GM20000 (cell line): ENCODE measurements at places on chromosomes 4 and X.

GRCh38 chr4:146095860-146096259 is 79.7 kb upstream of the LSM6 start:
- DNase-seq, result no peak

DNA sequence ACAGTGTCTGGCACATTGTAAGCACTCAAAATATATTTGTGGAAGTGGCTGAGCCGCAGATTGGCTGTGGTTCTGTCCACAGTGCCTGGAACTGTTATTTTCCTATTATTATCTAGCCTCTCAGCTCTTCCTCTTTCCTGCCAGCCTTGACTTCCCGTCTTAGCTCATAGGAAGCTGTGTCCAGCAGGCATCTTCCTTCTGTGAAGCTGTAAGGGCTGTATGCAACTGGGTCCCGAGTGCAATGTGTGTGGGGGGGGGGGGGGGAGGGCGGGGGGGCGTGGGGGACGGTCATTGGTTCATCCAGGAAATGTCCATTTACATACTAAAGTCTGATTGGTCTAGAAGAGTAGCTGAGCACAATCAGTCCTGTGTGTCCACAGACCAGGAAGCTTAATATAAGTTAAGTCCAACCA is 210.7 kb downstream of the PDGFRA start:
- no peak for DNase-seq

GRCh38 chr4:182729516-182729915 is 187.7 kb downstream of the DCTD start:
- DNase-seq, result no peak

- DNase-seq, result no peak
Measured at GRCh38 chrX:3136161-3136961, 95.1 kb downstream of the ARSF start.

- no peak for DNase-seq
Measured at GRCh38 chr4:86878640-86879039, 13.6 kb downstream of the C4orf36 start.

DNA sequence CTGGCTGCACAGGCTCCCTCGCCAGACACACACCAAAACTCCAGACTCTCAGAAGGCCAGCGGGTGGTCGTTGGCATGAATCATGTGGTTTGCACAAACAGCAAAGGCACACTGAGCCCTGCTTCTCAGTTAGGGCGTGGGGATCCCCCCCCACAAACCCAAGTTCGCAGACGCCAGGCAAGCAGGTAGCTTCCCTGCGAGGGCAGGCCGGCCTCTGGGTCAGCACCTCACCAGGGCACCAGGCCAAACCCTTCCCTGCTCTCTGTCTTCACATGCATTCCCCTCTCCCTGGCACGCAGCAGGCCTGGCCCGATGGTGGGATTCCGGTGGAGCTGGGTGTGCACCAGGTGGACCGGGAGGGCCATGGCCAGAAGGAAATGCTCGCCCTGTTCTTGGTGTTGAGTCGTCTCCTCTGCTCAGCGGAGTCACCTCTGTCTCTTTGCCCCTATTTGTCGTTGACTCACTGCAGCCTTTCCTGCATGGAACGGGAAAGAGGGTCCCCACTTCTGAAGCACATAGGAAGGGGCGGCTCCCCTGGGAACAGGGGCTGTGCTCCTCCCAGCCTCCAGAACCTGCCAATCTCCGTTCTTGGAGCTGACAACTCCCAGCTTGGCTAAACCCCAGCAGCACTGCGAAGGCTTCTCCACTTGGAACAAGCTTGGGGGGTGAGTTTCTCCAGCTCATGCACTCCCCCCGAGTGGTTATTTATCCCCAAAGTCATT is 51.4 kb downstream of the SORCS2 start:
- no peak for DNase-seq

DNA sequence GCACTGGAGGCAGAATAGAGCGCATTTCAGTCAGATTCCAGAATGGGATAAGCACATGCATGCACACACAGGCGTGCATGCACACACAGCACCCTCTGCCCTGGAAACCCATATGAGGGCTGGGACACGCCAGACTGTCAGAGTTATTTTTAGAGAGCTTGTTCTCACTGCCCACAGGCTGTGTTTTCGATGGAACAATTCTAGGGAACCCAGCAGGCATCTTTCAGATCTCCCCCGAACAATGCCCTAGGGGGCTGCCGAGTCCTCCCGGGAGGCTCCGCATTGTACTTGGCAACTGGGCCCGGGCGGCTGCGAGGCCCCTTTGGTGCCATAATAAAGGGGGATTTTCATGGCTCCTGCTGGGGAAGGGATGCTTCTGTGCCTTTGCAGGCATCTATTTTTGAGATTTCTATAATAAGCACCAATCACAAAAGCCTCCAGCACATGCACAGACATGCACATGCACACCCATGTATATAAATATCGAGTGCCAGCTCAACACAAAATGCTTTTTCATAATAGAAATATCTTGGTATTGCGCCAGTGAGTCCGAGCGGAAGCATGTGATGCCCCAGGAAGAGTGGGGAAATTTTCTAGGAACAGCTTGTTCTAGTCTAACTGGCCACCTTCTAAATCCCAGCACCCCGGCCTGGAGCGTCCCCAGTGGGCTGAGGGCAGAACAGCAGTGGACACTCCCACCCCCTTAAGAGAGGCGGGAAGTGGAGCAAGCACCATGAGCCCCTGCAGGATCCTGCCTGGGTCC is 88.5 kb downstream of the PHKA2 start:
- no peak for DNase-seq

- no peak for DNase-seq
Measured at GRCh38 chr4:76195326-76195725, 18.3 kb downstream of the SCARB2 start.

DNA sequence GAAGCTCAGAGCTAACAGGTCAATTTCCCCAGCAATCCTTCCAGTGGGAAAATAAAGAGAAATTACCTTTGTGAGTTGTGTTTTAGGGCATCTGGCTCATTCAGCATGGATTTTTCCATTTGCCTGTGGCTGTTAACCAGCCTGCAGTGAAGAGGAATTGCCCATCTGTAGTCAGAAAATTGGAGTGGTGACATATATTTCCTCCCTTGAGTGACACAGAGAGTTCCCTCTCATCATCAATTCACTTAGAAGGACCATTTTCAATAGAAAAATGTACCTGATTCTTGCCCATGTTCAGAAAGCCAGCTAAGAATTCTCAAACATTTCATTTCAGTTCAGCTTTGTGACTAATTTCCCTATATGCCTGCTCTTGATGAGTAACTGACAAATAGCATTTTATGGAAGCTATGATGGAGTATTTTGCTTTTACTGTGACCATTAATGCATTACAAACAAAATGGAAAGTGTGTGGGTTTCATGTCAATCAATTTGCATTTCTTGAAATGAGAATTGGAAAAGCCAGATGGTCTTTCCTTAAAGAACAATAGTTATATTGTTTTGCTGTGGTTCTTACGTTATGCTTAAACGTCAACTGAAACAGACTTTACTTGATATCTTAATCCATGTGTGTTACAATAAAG is 155.8 kb downstream of the NWD2 start:
- DNase-seq, result peak; percentile 19

DNA sequence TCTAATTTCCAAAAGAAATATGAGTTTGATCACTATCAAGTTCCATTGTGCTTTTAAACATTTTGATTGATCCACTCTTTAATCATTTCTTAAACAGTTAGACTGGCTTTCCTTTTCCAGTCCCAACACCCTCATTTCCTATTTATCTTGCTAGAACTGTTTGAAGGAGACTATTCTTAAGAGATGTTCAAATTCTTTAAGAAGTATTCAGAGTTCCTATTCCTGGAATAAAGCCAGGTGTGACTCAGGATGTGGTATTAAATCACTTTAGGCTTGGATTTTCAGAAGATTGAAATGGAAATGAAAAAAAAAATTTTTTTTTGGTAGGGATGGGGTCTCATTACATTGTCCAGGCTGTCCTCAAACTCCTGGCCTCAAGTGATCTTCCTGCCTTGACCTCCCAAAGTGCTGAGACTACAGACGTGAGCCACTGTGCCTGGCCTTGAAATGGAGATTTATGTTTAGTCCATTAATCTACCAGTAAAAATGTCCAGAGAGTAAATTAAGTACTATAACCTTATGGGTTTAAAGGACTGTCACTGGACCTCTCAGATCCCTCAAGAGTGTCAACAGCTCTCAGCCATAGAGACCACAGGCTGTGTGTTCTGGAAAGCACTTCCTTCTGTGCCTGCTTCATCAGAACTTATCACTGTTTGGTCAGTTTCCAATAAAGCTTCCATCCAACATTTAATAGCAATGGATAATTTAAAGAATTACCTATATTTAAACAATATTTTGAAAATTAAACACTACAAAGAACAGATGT is 90.7 kb downstream of the CDS1 start:
- DNase-seq, result no peak

GRCh38 chr4:99504804-99505502 is 5.9 kb upstream of the C4orf17 start:
- DNase-seq, result no peak

DNA sequence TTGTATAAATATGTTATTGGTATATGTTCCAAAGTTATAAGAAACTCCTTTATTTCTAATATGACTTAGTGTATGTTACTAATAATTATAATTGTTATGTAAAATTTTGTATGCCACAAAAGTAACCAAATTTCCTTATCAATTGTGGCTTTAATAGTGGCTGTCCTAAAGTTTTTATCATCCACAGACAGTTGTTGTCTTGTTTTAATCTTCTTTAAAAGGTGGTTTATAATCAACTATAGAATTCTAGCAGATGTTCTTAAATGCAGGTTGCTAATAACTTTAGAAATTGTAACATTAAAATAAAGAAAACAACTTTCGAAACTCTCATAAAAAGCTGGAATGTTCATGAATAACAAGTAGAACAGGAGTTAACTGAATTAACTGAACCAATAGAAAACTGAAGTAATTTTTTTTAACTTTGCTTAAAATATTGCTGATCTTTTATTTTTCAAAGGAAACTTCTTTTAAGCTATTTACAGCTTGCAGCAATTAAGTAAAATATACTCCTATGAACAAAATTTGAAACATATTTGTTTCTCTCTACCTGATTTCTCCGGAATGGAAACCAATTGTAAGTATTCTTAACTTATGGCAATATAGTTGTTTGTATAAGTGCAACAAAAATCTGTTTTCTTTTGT is 24.3 kb downstream of the HSD17B11 start:
- no peak for DNase-seq

- DNase-seq, result no peak
Measured at GRCh38 chr4:184147858-184148737, 69.6 kb downstream of the ENPP6 start.

DNA sequence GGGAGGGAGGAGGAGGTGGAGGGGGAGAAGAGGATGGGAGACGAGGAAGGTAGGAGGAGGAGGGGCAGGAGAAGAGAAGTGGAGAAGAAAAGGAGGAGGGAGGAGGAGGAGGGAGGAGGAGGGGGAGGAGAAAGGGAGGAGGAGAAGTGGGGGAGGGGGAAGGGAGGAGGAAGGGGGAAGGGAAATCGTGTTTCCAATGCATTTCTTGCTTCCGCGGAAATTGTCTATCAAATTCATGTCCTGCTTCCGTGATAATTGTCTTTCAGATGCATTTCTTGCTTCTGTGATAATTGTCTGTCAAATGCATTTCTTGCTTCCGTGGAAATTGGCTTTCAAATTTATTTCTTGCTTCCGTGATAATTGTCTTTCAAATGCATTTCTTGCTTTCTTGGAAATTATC is 43.3 kb downstream of the CRLF2 start:
- DNase-seq, result no peak

GRCh38 chrX:154712781-154713740 is 37.8 kb downstream of the GAB3 start:
- DNase-seq, result peak; percentile 60

GRCh38 chrX:29225670-29226069 is 638.4 kb downstream of the IL1RAPL1 start:
- no peak for DNase-seq

DNA sequence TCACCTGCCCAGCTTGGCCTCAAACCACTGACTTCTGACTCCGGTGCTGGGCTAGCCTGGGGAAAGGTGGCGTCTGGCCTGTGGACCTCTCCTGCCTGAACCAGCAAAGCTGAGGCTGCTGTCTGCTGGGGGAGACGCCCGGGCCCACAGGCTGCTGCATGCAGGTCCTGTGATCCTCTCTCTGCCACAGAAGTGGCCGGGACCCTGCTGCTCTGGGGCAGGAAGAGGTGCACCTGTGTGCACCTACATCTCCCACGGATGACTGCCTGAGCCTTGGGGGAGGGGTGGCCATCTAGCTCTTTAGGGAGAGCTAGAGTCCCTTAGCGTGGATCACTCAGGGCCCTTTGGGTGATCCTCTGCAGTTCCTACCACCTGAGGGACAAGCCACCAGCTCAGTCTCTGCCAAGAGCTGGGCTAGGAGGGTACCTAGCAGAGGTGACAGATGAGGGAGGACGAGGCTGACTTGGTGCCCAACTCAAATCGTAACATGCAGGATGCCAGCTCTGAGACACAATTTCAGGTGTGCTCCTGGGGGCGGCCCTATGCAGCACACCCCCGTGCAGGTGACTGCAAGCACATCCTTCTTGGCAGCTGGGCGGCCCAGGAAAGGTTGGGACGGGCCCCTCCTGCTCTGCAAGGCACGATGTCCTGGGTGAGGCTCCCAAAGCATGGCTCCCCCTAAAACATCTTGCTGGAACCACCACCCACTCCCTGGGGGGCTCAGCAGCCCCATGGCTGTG is 22.5 kb downstream of the LETM1 start:
- no peak for DNase-seq

DNA sequence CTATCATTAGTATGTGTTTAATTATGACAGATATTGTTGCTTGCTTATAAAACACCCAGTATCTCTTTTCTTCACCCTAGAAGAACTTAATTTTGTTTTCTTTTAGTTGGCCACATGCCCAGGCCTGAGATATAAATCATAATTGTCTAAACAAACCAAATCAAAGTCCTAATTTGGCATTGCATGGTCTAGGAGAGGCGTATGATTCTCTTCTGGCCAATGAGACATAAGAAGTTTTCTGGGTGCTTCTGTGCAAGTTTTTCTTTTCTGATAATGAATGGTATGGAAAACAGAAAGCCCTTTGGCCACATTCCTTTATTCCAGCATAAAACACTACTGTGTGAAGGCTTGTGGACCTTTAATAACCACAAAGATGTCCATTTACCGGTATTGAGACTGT is 192.9 kb upstream of the CTSO start:
- no peak for DNase-seq

GRCh38 chr4:113300471-113300928 is 251.0 kb downstream of the ANK2 start:
- no peak for DNase-seq

GRCh38 chr4:5930456-5930855 is 37.6 kb upstream of the CRMP1 start:
- DNase-seq, result no peak

GRCh38 chr4:66429276-66429675 is 759.0 kb upstream of the EPHA5 start:
- DNase-seq, result no peak

GRCh38 chrX:38879631-38880220 is 78.5 kb downstream of the MID1IP1 start:
- peak; percentile 18 for DNase-seq

DNA sequence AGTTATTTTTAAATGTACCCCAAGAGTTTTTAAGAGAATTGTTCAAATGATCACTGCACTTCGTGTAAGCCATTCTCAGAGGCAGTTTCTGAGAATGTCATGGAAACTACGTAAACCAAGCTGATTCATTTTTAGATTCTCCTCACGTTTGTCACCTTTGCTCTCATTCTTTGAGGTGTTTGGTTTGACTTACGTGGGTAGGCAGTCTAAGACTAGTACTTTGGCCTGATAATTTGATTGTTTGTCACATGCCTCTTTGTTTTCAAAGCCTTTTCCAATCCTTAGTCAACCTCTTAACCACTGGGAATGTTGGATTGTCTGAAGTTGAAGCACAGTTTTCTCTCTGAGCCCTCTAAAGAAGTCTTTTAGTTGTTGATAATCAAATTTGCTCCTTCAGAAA is 10.5 kb downstream of the SEPTIN11 start:
- peak; percentile 60 for DNase-seq
